CD8-positive, alpha-beta memory T cell (primary cell): ENCODE measurements at places on chromosomes 6 and 20.

DNA sequence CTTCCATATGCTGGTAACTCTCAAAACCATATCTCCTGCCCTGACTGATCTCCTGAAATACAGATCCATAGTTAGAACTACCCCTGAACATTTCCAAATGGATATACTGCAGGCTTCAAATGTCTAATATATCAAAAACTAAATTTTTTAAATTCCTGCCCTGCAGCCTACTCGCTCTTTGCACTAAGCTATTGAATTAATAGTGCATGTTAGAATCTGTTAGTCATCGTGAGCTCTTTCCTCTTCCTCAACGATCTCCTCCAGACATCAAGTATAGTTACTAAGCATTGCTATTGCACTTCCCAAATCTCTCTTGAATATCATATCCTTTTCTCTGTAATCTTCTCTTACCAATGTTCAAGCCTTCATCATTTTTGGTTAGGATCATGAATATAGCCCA, 26.0 kb upstream of the RSPO3 start:
- DNase-seq: no peak

GRCh38 chr6:143675946-143676345, 1.8 kb upstream of the PHACTR2 start:
- no peak for DNase-seq

GRCh38 chr6:139627091-139627490, 252.6 kb upstream of the CITED2 start:
- DNase-seq: no peak

DNA sequence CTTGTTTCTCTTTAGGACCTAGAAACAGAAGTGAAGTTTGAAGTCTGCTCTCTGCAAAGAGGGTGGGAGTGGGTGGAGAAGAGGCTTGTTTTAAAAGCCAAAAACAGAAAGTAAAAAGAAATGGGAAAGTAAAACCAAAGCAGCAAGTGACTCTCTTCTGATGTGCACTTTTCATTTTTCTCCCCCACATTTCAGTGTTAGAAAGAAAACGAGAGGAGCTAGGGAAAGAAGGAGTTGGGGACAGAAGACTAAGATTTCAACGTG, 1.3 kb downstream of the C6orf141 start:
- no peak for DNase-seq

DNA sequence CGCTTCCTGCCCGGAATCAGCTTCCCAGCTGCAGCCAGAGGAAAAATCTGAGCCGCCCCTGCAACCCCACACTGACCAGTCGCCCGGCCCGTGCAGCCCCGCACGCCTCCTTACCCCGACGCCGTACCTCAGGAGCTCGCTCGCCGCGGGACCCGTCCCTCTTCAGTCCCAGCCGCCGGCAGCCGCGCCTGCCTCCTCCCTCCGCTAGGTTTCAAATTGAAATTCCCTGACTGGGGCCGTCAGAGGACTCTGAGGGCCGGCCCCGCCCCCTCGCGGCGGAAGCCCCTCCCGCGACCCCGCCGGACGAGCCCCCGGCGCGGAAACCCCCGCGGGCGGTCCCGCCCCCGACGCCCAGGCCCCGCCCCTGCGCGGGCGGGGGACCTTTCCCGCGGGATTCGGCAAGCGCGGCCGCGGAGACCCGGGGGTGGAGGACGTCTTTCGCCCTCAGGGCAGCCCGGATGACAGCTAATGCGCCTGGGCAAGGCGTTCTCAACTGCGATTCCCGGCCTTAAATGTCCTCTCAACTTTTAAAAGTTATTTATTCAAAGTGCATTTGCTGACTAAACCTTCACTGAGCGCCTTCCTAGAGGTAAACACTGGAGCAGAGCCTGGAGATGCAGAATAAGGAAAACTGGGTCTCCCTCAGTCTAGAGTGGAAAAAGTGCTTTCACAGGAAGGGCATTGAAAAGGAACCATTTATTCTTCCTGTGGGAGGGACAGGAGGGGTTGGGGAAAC, at the start of gene EPB41L2:
EPB41L2 (minus strand) TSS at position 218 of the 736 bp plus-strand sequence. CDS start 106,760 bp downstream, outside the sequence.
- DNase-seq: peak; percentile 65

DNA sequence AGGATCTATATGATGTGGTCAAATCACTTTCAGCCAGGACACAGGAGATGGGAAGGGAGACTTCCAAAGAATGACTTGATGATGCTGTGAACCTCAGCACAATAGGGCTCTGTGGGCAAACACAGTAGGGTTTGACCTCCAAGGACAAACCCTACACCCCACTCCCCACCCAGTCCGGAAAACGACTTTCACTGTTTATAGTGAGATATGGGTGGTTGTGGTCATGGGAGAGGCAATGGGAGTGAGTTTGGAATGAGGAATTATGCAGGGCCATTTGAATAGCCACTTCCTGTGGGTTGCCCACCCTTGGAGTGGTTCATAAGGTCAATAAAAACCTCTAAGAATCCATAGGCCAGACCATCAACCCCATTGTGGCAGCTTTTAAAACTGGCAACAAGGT, 38.4 kb upstream of the PRND start:
- DNase-seq: no peak

- no peak for DNase-seq
These were observed 185.0 kb downstream of the HS3ST5 start for GRCh38 chr6:114157848-114158247.

DNA sequence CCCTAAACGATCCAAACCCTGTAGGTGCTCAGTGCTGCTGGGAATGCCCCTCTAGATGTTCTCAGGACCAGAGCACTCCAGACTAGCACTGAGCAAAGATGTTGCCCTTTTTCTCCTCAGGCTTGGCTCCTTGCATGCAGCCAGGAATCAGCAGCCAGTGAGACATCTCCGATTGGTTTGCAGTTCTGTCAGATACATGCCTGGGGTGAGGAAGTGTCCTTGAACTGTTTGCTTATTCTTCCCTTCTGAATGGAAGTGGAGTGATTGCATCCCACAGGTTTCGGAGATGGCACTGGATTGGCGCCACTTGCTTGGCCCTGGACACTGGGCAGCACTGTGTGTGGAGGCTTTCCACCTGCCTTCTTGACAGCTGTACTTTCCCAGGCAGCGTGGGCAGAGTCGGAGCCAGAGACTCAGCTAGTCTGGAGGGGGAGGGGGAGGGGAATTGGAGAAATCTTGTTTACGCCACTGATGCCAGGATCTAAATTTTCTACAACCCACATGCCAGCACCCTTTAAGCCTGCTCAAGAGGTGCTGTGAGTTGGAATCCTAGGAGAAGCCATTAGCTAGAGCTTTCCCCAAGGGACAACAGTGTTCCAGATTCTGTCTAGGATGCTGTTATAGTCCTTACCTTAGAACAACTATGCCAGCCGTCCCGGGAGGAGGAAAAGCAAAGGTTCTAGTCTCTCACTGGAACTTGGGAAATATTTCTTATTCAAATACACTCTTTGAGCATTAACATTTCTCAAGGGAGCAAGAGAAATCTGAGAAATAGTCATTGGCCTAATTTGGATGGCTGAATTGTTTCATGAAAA, 49.2 kb upstream of the SASH1 start:
- DNase-seq: no peak

DNA sequence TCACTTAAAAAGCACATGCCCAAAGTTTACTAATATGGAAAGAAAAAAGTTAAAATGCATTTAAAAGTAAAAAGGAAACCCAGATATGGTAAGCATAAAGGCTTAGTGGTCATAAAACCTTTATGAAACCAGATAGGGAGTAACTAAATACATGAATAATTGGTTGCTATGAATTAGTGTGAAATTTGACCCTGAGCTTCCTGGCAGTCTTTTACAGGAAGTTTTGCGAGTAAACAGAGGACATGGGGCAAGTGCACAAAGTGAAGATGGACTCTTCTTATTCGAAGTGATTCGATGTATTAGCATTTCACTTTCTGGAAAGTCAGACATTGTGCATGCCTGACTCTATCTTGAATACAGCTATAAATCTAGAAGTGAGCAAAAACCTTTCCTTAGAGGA, 90.9 kb upstream of the MLIP start:
- no peak for DNase-seq

DNA sequence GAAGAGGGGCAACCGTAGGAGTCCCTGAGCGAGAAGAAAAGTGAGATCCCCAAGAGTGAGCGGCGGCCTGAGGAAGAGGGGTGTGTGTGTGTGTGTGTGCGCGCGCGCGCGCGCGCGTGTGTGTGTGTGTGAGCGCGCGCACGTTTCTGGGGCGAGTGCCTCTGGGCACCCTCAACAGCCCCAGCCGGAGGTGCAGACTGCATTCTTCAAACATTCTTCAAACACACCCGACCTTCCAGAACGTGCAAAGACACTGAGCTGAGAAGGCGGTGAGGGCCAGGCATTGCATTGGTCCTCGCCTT, 76.2 kb upstream of the FOXP4 start:
- no peak for DNase-seq

- no peak for DNase-seq
These were observed 349.2 kb upstream of the RNF217 start for GRCh38 chr6:124613031-124613430.

DNA sequence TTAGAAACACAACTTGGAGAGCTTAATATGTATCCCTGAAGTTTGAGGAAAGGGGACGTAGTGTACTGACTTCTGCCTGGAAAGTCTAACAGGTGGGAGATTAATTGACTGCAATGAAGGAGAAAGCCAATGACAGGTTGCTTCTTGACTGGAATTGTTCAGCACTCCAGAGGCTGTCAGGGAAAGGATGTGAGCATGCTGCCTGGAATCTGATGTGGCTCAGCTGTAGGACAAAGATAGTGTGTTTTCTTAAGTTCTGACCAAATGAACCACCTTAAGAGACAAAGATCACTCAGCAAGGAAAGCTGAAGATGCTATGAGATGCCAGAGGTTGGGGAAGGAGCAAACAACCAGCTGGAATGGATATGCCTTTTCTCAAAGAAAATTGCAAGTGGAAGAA, 185.8 kb downstream of the PHF3 start:
- DNase-seq: no peak

GRCh38 chr6:34680802-34681515, 15.6 kb downstream of the ILRUN start:
- DNase-seq: no peak

DNA sequence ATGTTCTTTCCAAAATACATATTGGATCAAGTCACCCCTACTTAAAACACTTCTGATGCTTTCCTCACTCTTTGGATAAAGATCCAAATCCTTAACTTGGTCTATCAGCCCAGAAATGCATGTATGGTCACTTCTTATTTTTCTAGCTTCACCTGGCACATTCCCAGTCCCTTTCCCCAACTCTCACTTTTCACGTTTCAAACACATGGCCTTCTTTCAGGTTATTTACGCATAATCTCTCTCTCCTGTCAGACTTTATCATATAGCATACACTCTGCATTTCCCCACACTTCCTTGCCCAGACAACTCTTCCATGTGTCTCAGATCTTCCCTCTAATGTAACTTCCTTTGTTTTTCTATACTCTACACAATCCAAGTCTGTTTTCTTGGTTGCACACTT, 12.8 kb downstream of the PHIP start:
- no peak for DNase-seq

DNA sequence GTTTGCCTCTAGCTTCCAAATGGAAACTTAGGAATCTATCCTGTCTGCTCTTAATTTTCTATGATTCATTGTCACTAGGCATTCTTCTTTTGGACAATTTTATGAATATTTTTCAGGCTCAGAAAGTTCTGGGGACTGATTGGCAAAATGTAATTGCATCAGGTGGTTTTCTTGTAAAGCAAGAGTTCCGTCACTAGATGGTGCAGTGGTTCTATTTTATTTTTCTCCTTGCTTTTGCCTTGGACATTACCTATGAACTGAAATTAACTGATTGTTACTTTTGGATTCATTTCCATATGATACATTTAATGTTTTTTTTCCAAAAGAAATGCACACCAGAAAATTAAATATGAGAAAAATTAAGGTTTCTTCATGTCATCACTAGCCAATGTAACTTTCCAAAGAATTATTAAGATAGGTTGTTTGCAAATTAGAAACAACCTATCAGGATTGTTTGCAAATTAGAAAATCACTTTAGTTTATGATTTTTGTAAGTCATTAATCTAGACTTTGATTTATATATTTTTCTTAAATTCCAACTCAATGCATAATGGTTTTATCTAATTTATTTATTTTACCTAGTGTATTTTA, 48.0 kb downstream of the TMEM170B start:
- no peak for DNase-seq

DNA sequence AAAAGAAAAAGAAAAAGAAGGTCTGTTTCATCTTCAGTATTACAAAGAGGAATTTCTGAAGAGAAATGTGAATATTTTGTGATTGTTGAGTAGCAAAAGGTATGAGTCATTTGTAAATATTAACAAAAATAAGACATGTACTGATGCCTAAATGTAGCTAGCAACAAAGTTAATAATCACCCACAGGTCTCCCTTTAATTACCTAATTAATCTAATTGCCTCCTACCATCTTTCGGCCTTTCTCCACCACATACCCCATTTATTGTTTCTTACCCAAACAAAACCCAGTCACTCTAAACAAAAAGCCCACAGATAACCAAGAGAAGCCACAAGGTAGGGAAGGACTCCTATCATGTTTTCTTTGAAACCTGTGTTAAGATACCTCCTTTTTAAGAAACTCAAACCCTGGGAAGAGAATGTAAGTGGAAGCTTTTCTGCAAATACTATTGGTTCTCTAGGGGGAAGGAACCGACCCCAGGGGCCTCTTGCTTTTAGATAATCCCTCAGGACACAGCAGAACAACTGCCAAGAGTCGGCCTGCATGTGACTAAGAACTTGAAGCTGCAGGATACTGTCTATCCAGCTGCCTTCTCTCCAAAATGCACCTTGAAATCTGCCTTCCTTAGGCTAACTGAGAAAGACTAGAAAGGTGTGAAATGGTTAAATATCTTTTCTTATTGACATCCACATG, 16.1 kb upstream of the STK38 start:
- DNase-seq: no peak

- DNase-seq: no peak
These were observed 129.2 kb upstream of the PCSK2 start for GRCh38 chr20:17097603-17098002.

- no peak for DNase-seq
These were observed 154.2 kb downstream of the ALDH8A1 start for GRCh38 chr6:134795691-134796090.

- DNase-seq: no peak
These were observed 99.7 kb upstream of the RALGAPA2 start for GRCh38 chr20:20812136-20812535.

DNA sequence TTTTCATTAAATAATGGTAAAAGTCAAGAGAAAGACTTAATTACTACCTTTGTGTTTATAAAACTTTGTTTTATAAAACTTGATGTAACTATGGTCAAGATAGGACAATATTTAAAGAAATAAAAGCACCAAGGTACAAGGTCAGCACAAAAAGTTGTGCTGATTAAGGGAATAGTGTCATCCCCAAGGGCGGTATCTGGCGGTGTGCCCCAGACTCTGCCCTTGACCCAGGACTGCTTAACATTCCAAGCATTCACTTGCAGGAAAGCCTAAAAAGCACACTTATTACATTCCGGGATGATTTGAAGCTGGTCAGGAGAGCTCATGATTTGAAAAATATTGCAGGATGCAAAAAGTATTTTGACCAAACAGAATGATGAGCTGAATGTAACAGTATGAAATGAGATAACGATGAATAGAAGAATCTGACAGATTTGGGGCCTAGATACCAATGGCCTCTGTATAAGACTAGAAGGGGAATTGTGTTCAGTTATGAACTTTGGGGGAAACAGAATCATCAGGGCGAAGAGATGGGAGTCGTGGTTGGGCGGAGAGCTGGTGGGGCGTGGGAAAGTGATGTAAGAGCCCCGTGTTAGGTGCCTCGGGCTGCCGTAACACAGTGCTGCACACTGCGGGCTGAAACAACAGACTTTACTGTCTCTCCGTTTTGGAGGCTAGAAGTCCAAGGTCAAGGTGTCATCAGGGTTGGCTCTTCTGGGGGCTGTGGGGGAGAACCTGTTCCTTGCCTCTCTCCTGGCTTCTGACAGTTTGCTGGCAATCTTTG, 77.2 kb downstream of the CDC5L start:
- DNase-seq: no peak
